ENCODE measurements at places on chromosomes 16 and 17.

- DNase-seq, result no peak
Measured at GRCh38 chr17:9356488-9356911, 219.1 kb downstream of the STX8 start.

GRCh38 chr17:43927060-43927864, 15.0 kb downstream of the PPY start:
- no peak for DNase-seq

DNA sequence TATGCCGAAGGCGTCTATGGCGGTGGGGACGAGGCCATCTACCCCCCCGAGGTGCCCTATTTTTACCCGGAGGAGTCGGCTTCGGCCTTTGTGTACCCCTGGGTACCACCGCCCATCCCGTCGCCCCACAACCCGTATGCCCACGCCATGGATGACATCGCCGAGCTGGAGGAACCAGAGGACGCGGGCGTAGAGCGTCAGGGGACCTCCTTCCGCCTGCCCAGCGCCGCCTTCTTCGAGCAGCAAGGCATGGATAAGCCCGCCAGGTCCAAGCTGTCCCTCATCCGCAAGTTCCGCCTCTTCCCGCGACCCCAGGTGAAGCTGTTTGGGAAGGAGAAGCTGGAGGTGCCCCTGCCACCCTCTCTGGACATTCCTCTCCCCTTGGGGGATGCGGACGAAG, 11.4 kb downstream of the MYO15A start:
- DNase-seq, result no peak

DNA sequence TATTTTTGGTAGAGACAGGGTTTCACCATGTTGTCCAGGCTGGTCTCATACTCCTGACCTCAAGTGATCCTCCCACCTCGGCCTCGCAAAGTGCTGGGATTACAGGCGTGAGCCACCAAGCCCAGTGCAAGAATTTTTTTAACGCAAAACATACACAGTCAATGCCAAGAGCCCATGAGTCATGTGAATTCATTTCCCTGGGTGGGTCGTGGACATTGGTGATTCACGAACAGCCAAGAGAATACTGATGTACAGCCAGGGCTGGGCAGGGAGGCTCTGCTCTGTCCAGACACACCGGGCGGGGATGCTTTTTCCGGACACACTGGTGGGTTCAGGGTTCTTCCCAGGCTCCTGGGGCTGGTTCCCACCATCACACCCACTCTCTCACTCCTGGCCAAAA, 17.7 kb downstream of the SLC38A8 start:
- DNase-seq, result no peak

- no peak for DNase-seq
Measured at GRCh38 chr16:75074920-75075687, 41.5 kb downstream of the LDHD start.

DNA sequence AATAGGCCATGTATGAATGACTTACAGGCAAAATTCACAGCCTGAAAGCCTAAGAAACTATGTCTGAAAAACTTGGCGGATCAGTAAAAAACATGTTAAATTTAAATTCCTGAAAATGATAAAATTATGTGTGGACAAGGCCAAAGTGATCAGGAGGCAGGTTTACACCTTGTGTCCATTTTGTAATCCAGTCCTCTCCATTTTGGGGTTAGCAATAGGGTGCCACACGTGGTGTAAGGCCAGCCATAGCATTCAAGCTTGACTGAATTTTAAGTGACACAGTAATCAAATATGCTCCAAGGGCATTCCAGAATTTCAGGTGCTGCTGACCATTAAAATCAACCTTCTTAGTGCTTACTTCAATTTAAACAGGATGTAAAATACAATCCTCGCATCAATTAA, 2.7 kb downstream of the RNF43 start:
- DNase-seq, result no peak

DNA sequence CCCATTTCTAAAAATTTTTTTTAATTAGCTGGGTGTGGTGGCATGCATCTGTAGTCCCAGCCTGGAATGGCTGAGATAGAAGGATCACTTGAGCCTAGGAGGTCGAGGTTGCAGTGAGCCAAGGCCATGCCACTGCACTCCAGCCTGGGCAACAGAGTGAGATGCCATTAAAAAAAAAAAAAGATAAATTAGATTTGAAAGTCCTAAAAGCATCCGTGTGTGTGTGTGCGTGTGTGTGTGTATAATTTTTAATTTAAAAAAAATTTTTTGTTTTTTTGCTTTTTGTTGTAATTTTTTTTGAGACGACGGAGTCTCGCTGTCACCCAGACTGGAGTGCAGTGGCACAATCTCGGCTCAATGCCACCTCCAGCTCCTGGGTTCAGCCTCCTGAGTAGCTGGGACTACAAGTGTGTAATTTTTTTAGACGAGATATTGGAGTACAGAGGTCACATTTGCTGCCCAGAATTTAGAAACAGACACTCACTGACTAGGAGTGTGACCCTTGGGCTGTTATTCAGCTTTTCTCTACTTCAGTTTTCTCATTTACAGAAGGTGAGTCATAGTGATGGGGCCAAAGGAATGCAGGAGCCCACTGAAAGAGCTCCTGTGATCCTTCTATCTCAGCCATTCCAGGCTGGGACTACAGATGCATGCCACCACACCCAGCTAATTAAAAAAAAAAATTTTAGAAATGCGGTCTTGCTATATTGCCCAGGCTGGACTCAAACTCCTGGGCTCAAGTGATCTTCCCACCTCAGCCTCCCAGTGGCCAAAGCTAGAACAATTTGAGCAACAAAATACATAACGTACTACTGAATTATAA, 25.5 kb upstream of the TBX4 start:
- DNase-seq, result no peak

GRCh38 chr16:74210245-74210644, 86.4 kb upstream of the PSMD7 start:
- no peak for DNase-seq

- peak; percentile 69 for DNase-seq
Measured at GRCh38 chr17:47663912-47664623, 14.3 kb downstream of the KPNB1 start.

DNA sequence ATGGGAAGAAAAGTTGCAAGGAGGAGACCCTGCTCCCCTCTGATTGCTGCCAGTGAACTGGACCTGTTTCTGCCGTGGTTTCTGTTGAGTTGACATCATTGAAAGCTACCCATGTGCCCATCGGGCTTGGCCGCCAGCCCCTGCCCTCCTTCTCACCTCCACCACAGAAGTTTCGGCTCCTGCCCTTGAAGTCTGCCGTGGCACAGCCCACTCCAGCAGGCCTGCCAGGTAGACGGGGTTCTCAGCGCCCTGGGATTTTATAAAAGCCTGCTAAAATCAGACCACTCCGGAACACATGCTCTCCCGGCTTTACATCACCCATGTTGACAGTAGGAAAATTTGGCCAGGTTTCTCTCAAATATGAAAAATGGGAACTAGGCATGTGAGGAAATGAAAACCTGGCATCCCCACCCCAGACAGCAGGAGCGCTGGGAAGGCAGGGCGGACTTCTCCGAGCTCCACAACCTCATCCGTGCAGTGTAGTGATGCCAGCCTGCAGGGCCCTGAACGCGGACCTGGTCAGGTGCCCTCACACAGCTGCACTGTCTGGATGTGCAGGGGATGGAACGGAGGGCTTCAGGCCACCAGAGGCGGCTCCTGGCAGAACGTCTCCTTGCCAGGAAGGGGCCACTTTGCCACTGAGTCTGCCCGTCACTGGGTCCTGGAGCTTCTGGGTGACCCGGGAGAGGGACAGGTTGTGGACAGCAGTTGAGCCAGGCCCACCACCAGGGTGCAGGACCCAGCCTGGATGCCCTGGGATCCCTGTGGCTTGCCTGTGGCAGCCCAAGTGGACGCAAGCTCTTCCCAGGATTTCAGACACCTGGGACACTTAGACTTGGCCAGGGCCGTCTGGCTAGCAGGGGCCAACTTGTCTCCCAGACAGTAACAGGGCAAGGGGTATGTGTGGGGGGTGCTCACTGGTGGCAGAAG, 6.9 kb upstream of the GSE1 start:
- no peak for DNase-seq

DNA sequence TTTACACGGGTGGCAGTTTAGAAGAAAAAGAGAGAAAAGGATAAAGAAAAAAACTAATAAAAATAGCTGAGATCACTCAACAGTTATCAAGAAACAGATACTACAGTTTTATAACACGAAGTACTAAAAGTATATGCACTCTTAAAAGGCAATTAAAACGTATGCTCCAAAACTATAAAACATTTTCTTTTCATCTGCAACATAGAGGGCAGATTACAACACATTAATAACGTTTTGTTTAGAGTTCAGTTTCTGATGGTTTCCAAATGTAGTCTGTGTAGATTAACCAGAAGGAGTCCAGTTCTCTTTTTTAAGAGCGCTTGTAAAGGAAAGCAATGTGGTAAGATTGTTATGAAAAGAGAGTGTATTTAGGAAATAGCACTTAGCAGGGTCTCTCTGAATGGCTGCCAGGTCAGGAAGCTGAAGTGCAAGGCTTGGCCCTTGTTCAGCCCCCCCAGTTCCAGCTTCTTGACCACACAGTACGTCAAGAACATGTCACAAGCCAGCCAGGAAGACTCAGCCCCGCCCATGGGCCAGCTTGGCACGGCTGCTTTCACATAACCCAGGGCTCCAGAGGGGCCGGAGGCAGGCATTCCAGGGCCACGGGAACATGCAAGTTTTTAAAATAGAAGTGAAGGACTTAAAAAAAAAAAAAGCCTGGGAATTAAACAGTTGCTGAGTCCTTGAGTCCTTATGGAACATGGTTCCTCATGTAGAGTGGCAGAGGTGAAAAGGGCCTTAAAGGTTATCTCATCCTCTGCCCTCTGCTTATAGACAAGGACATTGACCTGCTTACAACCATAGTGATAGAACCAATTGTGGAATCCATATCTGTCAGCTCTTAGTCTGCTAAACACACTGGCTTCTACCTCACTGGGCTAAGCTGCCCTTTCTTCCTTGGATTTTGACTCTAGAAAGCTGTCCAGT, 147.4 kb upstream of the TBX2 start:
- DNase-seq, result no peak

- DNase-seq, result no peak
Measured at GRCh38 chr17:18950346-18950745, 1.6 kb upstream of the SLC5A10 start.

DNA sequence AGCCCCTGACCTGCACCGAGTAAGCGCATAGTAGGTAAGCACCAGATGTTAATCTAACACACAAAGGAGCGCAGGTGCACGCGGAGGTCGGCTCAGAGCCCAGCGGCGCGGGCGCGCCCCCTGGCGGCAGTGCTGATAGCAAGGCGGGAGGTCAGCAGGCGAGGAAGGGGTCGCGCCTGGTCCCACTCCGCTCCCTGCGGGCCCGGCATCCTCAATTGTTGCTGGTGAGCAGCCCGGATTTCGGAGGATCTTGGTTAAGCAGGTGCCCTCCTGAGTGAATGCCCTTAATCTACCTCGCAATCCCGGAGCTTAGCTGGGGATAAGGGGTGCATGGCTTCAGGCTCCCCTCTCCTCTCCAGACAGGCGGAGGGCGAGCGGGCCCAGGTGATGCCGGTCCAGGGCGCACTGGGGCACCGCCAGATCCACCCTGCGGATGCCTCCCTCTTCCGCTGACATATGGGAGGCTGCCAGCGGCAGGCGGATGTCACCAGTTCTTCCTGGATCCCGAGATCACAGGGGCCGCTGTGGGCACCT, 4.0 kb upstream of the WNT3 start:
- DNase-seq, result no peak

GRCh38 chr16:89798126-89798525, 18.3 kb downstream of the FANCA start:
- DNase-seq, result no peak

DNA sequence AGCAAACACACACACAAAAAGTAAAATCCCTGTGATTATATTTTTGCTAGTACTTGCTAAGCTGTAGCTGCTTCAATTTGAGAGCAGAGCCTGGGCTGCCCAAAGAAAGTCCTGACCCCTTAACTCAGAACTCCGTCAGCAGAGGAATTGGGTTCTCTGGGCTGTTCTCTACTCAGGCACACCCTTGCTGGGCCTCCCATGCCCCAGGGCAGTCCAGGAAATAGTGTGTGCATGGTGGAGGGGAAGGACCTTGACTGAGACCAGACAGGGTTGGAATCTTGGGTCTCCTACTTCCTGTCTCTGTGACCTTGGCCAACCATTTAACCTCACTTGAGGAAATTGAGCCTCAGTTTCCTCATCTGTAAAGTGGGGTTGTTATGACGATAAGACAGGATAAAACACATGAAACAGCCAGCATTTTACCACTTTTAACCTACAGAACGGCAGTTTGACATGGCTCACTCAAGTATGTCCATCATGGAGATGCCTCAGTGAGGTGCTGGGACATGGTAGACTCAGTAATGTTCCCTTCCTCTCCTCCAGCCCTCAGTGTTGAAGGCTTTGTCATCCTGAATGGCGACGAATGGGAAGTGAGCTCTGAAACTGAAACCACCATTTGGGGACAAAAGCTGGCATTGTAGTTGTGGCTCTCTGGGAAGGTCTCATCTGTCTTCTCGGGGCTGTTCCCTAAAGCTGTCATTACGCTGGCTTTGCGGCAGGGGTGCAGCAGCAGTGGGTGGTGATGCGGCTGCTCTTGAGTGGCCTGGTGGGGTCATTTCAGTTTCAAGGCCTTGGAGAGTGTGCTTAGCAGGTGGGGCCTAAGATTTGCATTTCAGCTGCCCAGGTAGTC, 74.9 kb downstream of the CMIP start:
- no peak for DNase-seq

DNA sequence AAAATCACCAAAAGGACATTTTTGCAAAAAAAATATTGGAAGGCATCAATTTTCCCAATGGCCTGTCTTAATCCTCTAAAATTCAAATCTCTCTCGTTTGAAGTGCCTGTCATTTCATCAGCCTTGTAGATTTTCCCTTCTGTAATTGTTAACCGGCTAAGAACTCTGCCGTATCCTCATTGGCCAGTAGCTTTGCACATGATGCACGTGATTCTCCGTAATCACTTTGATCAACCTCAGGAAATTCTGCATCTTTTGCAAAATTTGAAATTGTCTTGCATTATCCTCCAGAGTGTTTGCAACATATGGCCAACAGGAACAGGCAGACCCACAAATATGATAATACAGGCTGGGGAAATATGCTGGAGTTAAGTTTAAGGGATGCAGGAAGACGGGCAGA, 184.2 kb upstream of the RPL38 start:
- no peak for DNase-seq
